ENCODE measurements at places on chromosomes 3 and 15. TPM values are rescaled to one million over a fixed set of nuclear protein-coding genes. Genes with fewer than 3 reads are reported as not detected.

The TTC23 gene
- 38.2 TPM for total RNA-seq

DNA sequence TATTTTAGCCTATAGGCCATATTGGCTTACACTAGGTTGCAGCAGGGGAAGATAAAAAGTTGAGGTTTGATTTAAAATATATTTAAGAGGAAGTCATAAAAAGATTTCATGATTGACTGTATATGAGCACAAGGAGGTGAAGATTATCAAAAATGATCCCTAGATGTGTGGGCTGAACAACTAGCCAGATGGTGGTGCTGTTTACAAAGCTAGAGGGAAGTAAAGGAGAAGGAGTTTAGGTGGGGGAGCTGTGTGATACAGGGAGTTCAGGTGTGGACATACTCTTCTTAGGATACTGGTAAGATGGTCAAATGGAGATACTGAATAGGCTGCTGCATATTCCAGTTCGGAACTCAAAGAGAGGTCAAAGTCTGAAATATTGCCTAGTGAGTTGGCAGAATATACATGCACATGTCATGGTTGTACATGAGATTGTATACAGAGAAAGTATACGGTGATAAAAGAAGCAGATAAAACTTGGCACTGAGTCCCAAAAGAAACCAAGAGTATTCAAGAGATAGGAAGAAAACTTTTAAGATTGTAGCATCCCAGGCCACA is 727.8 kb downstream of the NLGN1 start:
- DNase-seq = peak; percentile 64

- DNase-seq = no peak
Measured at GRCh38 chr3:102096066-102096465, 246.8 kb downstream of the NFKBIZ start.

GRCh38 chr3:170563712-170564423 is 22.0 kb downstream of the SLC7A14 start:
- DNase-seq = no peak

GRCh38 chr15:57596301-57596855 is 4.7 kb downstream of the MYZAP start:
- no peak for DNase-seq

GRCh38 chr3:60989626-60990441 is 261.4 kb downstream of the FHIT start:
- DNase-seq = peak; percentile 39

DNA sequence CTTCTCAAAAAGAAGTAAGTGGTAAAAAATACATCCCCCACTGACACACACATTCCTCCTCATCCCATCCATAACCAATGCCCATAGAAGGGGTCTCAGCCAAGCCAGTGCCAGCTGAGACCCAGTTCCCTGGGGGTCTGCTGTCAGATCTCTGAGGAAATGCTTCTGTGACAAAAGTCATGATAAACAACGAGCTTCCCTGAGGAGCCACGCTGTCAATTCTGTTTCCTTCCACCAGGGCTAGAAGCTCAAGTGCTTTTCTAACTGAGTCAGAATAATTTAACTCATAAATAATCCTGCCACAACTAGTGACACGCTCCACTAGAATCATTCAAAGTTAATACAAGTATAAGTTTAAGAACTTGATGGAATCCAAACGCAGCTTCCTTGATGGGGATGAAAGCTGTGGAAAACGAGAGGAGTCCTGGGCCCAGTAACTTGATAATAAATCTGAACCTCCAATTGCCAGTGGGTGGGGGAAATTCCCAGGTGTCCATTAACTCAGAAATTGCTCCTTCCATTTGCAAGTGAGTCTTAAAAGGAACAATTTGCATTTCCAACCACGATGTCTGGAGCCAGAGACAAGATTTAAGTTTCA is 348.7 kb upstream of the LMCD1 start:
- DNase-seq = no peak

- DNase-seq = no peak
Measured at GRCh38 chr15:59104602-59104911, 389 bp upstream of the CCNB2 start.

The CYP11A1 gene
- total RNA-seq = 5.4 TPM

The CPLX3 gene
- total RNA-seq = not detected

DNA sequence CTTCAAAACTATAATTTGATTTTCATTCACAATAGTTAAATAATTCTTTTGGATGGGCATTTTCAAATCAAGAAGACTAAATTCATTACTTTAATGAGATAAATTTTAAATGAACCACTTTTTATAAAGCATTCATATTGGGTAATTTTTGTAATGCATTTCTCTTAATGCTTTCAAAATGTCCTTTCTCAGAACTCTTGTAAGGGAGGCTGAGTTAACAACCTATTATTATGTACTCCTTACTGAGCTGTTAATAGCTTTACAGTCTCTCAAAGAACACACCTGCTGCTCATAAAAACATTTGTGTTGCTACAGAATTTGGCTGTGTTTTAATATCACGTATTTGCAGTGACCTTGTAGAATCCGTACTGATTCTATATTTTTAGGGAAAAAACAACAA is 334.0 kb upstream of the ARL6 start:
- no peak for DNase-seq

- DNase-seq = no peak
Measured at GRCh38 chr15:40418126-40418525, 12.5 kb downstream of the IVD start.

- DNase-seq = no peak
Measured at GRCh38 chr15:71885390-71885789, 75.0 kb downstream of the NR2E3 start.

- peak; percentile 57 for DNase-seq
Measured at GRCh38 chr3:167740961-167741587, 5.6 kb downstream of the SERPINI1 start.

The OTOL1 gene
- total RNA-seq = 0.07 TPM

DNA sequence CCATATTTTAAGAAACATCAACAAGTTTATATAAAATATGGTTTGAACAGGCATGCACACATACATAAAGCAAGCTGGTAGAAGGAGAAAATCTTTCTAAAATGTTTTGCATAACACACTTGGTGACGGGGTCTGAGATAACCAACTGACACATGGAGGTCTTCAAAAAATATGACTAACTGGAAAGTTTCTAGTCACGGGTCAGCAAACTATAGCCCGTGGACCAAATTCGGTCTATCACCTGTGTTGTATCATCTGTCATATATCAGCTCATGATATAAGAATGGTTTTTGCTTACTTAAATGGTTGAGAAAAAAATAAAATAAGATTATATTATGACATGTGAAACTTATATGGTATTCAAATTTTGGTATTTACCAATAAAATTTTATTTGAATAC is 465.1 kb downstream of the FOXP1 start:
- DNase-seq = no peak

- no peak for DNase-seq
Measured at GRCh38 chr3:66656609-66657008, 155.8 kb upstream of the LRIG1 start.

The CEMIP gene
- total RNA-seq = 0.18 TPM

DNA sequence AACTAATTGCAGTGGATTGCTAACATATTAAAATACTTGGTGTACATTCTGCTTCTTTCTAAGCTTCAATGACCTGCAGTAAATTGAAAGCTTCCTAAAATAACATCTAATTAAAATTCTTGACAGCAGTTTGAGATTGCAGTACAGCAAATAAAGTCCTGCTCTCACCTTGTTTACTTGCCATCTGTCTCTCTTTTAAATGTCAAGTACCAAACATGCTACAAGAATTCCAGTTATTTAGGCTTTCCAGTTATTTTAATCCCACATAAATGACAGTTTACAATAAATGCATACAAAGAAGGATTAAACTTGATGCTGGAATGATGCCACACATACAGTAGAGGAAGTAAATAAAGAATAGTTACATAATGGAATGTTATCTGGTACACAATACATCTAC is 33.2 kb downstream of the CBLB start:
- DNase-seq = no peak

- no peak for DNase-seq
Measured at GRCh38 chr3:141275032-141275422, 43.4 kb downstream of the PXYLP1 start.

DNA sequence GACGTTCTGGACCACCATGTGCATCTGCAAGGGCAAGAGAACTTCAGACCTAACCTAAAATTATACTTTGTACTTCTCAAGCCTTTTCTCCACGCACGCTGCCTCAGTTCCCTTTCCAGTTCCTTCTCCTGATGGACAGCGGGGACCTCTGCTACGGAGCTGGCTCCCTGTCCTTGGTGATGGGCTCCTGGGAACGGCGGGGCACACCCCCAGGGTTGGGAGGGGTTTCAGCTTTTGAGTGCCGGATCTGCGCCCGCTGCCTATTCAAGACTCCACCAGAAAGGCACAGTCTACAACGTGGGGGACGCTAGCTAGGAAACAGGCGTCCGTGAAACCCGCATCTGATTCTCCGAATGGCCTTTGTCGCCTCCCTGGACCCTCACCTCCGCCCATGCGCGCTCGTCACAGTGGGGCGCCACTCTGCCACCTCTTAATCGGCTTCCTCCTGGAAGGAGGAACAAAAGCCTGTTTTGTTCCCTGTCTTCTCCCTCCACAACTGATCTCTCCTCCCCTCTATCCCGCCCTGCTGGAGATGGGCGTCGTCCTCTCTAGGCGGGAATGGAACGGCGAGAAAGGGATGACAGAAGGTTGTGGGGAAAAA is 2.2 kb downstream of the GPR149 start:
- peak; percentile 10 for DNase-seq

The PIERCE2 gene
- 7.7 TPM for total RNA-seq

GRCh38 chr15:75840659-75841058 is 2.6 kb upstream of the UBE2Q2 start:
- DNase-seq = peak; percentile 84

GRCh38 chr15:47326410-47327333 is 390.6 kb upstream of the SEMA6D start:
- DNase-seq = no peak

The LRRC31 gene
- total RNA-seq = not detected

DNA sequence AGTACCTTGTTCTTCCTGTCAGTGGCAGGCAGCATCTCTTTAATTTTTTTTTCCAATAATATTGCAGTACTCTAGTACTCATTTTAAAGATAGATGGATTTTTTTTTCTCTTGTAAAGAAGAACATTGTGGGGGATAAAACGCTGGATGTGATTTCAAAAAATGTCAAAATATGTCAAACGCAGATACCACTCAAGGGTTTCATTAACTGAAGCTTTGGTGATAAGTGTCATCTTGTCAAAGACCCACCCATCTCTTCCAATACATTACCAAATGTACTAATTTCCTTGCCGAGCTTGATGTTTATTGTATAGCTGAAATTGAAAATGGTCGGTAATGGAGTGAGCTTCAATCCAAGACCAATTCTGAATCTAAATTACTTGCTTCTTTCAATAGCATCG is 332.4 kb upstream of the SOX2 start:
- DNase-seq = no peak

The CLRN1 gene
- total RNA-seq = not detected

GRCh38 chr3:40989141-40990061 is 209.9 kb upstream of the CTNNB1 start:
- no peak for DNase-seq

The CDCP1 gene
- 0.12 TPM for total RNA-seq

DNA sequence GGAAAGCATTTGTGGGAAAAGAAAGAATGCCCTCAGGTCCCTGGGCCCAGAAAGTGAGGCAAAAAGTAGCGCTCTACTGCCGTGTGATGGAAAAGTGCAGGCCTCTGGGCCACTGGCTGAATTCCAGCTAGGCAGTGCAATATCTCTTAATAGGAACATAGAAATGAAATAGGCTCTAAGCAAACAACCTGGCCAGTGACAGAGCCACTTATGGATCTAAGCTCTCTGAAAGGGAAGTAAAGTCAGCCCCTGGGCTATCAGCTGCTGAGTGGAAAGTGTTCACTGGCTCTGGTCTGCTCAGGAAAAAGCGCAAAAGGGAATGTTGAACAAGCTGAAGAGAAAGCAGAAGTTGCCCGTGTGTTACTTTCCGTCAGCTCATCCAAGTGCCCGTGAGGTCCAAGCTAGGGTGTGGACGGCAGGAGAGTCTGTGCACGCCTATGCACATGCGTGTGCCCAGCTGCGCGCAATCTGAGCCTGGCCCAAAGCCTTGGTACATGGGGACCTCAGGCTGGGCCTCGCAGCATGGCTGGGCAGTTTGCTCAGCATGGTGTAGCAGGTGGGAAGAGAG is 74.0 kb upstream of the RAD18 start:
- no peak for DNase-seq

The SNTN gene
- 0.24 TPM for total RNA-seq

- DNase-seq = no peak
Measured at GRCh38 chr15:57025264-57025926, 107.0 kb downstream of the TCF12 start.

The CDHR4 gene
- not detected for total RNA-seq

DNA sequence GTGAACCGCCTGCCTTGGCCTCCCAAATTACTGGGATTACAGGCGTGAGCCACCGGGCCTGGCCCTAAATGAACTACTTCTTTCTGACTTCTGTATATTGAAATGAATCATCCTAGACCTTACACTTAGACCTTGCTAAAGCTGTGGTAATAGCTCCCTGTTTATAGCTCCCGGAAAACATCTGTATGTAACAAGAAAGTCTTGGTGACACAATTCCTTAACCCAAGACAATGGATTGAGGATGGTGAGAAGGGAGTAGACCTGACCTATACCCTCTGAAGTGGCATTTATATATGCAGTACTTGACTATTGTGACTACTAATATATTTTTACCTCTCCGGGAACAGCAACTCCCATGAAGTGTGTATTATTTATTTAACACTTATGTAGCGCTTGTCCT is 48.0 kb upstream of the TBL1XR1 start:
- DNase-seq = no peak

- DNase-seq = no peak
Measured at GRCh38 chr3:16382845-16383244, 117.8 kb downstream of the OXNAD1 start.

DNA sequence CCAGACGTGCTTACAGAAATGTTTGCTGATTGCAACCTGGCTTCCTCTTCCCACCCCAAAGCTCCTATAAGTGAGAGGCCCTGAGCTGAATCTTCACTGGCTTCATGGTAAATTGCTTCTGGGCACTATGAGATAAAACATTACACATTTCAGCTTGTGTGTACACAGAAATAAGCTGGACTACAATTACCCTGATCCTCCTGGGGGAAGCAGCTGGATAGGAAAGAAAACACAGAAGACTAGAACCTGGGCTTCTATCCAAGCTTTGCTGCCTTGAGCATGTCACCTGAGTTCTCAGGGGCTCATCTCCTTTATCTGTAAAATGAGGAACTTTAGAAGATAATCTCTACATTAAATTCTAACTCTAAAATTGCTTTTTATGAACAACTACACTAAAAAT is 40.3 kb downstream of the THBS1 start:
- DNase-seq = no peak

DNA sequence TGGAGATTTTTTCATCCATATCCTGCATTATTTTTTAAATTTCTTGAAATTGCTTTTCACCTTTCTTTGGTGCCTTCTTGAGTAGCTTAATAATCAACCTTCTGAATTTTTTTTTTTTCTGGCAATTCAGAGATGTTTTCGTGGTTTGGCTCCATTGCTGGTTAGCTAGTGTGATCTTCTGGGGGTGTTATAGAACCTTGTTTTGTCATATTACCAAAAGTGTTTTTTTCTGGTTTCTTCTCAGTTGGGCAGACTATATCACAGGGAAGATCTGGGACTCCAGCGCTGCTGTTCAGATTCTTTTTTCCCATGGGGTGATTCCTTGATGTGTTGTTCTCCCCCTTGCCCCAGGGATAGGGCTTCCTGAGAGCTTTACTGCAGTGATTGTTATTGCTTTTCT is 23.8 kb upstream of the TIGIT start:
- no peak for DNase-seq

The GHRL gene
- not detected for total RNA-seq

GRCh38 chr15:62413786-62414185 is 248.7 kb upstream of the C2CD4B start:
- no peak for DNase-seq

The CHRFAM7A gene
- 2.0 TPM for total RNA-seq

The GABRR3 gene
- not detected for total RNA-seq

- DNase-seq = peak; percentile 98
Measured at GRCh38 chr3:129439817-129440617, at the start of the genes IFT122 and MBD4. Gene IFT122 (plus strand): TSS chr3:129440224. CDS start chr3:129440331, 107 bp downstream. Gene MBD4 (minus strand): TSS chr3:129439948. CDS start chr3:129439833, 115 bp downstream.
